ENCODE measurements at places on chromosomes 6 and 20.
A peak's percentile ranks its signal among the peaks of the same experiment; 100 is the strongest.

DNA sequence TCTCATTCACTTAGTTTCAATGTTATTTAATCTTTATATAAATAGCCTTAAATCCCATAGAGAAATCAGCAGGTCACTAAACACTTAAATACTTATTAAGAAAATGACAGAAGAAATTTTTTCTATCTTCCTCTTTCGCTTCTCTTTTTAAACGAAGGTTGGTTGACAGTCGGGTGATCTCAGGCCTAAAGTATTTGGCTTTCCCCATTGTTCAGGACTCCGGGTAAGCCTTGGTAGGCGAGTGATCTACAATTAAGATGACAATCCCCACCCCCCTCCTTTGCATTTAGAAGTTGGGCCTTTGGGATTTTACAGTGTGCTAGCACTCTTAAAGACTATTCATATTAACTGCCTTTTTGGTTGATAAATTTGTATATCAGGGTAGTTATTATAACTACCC lies 19.7 kb upstream of the UTRN start:
- DNase-seq = no peak

- DNase-seq = no peak
These were observed 322.9 kb upstream of the TFAP2D start for GRCh38 chr6:50390416-50390815.

DNA sequence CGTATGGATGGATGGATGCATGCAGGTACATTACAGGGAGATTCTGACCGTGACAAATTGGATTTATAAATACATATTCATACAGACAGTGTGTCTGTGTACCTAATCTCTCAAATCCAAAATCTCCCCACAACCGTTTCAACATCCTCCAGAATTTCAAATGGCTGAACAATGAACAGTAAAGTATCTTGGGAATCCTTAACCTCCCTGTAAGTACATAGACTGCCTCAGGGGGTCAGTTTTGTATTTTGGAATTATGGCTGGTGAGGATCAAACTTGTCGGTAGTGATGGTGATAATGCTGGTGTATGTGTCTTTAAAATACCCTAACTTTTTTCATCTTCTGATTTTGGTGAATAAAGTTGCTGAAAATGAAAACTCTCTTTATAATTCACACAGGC lies 246.2 kb downstream of the FOXC1 start:
- DNase-seq = no peak

DNA sequence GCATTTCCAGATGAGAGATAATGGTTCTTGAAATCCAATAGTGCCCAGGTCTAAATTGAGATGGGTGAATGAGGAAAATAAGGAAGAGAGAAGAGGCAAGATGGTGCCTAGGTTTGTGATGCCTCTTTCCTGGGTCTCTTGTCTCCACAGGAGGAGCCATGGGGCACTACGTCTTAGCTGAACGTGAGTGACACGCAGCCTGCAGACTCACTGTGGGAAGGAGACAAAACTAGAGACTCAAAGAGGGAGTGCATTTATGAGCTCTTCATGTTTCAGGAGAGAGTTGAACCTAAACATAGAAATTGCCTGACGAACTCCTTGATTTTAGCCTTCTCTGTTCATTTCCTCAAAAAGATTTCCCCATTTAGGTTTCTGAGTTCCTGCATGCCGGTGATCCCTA lies 6.8 kb downstream of the HFE start:
- no peak for DNase-seq

DNA sequence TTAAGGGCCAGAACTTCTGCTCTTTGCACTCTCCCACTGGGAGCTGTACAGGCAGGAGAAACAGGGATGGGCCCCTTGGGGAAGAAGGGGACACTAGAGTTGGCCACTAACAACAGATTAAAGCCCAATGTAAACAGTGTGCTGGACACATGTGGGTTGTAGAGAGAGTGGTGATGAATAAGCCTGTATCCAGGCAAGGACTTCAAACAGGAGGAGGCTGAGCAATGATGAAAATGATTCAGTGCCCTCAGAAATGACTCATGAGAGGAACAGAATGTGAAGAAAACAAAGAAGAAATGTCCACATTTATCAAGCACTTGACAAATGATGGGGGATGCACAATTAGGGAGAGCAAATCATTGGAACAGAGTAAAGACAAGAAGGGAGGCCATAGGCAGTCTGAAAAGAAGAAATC lies 242.3 kb downstream of the TBX18 start:
- DNase-seq = no peak

- DNase-seq = no peak
These were observed 2.8 kb downstream of the CLIC5 start for GRCh38 chr6:46012834-46013233.

GRCh38 chr6:36912586-36912985 lies 26.8 kb downstream of the C6orf89 start:
- peak; percentile 73 for DNase-seq

DNA sequence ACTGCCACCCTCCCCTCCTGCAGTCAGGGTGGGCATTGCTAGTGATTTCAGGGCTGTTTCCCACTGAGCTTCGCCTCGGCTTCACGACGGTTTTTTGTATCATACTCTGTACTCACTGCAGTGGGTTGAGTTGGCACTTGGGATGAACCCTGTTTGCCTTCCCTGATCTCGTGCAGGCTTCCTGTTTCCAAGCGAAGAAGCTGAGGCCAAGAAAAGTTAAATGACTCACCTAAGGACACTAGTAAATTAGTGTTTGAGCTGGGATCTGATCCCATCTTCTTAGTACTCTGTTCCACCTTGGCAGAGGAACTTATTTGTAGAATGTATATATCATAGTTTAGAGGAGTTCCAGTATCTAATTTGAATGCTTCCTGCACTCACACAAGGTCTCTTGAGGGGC lies 50.3 kb upstream of the VSTM2L start:
- no peak for DNase-seq
